ENCODE measurements at places on chromosomes 6 and 20.

- no peak for DNase-seq
These were observed 87.1 kb upstream of the TNFAIP3 start for GRCh38 chr6:137779982-137780381.

DNA sequence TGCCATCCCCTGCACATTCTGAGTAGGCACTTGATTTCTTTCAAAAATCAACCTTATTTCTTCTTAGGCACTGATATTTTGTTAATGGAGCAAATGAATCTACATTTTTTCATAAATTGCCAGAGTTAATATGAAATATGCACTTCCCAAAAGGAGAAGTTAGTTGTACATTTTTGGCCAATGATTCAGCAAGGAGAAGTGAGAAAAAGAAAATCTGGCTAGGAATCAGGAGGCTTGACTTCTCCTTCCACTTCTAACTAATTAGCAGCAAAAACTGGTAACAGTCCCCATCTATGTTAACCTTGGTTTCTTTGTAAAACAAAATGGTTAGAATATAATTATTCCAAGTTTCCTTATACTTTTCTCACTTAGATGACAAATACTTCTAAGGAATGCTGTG, 7.0 kb upstream of the DSE start:
- no peak for DNase-seq

- no peak for DNase-seq
These were observed 257.7 kb downstream of the BCKDHB start for GRCh38 chr6:80364149-80364548.

GRCh38 chr6:12951415-12951814, 234.8 kb downstream of the PHACTR1 start:
- DNase-seq, result no peak

DNA sequence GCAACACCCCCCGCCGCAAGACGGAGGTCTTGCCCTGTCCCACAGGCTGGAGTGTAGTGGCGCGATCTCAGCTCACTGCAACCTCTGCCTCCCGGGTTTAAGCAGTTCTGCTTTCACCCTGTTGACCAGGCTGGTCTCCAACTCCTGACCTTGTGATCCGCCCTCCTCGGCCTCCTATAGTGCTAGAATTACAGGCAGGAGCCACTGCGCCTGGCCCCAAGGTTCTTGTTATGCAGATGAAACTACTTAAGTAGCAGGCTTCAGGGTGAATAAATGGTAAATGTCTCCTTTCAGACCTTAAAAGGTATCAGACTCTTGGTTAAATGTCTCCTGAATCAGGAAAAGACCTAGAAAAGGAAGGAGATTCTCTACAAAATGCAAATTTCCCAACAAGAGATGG, 95.4 kb upstream of the TMEM181 start:
- no peak for DNase-seq

GRCh38 chr20:10674684-10675449, 1.1 kb upstream of the JAG1 start:
- no peak for DNase-seq

DNA sequence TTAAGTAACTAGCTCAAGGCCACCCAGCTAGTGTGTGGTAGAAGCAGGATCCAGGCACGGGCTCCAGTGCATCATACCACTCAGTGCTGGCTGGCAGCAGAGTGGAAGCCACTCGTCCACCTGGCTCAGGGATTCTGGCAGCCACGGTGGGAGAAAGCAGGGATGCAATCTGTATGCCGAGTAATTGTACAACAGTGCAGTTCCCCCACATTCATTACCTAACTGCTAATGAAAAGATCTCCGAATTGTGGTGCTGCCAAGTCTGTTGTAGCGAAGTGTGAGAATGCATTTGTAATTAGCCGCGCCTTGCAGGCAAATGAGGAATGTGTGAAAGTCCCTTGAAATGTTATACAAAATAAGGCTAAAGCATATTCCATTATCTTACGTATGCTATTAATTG, 29.0 kb downstream of the KCNG1 start:
- no peak for DNase-seq

GRCh38 chr6:157092736-157093135, 230.6 kb downstream of the TMEM242 start:
- DNase-seq, result no peak

- DNase-seq, result no peak
These were observed 17.9 kb downstream of the TAF4 start for GRCh38 chr20:62047666-62048345.

- no peak for DNase-seq
These were observed 14.4 kb upstream of the SLC17A2 start for GRCh38 chr6:25944688-25945574.

GRCh38 chr6:89509777-89510281, 76.9 kb downstream of the ANKRD6 start:
- DNase-seq, result no peak

- no peak for DNase-seq
These were observed 6.4 kb downstream of the TIAM2 start for GRCh38 chr6:155001482-155001881.

GRCh38 chr20:51342510-51343236, 199.8 kb downstream of the NFATC2 start:
- no peak for DNase-seq

DNA sequence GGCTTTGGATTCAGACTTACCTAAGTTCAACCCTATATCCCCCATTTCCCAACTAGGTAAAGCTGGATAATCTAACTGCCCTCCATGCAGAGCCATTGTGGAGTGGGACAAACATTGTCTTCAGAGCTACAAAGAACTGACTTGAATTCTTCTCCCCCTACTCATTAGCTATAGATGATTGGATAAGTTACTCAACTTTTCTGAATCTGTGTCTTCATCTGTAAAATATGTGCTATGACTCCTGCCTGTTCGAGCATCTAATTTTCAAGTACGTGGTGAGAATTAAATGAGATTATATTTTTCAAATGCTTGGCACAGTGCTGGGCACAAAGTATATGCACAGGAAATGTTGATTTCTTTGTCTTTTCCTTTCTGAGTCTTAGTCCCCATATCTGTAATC, 240.3 kb upstream of the TCF21 start:
- DNase-seq, result no peak

GRCh38 chr20:10565922-10566897, 107.6 kb downstream of the JAG1 start:
- no peak for DNase-seq

- peak; percentile 31 for DNase-seq
These were observed 45.7 kb downstream of the RAMACL start for GRCh38 chr6:166540631-166541331.

DNA sequence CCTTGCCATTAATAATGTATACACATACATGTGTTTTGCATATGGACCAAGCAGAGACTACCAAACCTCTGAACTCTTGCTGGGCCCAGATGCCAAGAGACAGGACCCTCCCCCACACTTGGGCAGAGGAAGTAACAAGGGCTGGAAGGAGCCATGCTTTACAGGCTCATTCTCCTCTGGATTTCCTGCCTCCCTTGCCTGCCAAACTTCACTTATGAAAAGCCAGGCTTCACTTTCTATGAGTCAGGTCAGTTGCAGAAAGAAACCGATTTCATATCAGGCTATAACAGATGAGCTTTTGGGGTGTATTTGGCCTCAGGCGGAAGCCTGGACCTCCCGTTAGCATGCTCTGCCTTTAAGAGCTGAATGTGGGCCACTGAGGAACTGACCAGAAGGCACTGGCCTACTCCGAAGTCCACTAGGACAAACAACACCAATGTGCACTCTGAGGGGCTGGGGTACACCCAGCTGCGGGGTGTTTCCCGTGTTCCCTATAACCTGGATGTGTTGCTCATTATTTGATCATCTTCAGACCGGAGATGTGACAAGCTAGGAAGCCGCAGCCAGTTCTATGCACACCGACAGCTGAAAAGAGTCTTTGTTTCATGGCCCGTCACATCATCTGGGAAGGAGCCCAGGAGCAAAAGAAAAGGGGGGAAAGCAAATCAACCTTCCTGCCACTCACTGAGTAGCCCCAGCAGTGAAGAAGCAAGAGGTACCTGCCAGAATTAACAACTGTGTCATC, 28.5 kb downstream of the HAO1 start:
- no peak for DNase-seq

GRCh38 chr20:53755733-53756531, 162.3 kb upstream of the ZNF217 start:
- no peak for DNase-seq

GRCh38 chr6:4661391-4661790, 114.8 kb upstream of the CDYL start:
- no peak for DNase-seq

- no peak for DNase-seq
These were observed 234.2 kb upstream of the CITED2 start for GRCh38 chr6:139608466-139609261.

DNA sequence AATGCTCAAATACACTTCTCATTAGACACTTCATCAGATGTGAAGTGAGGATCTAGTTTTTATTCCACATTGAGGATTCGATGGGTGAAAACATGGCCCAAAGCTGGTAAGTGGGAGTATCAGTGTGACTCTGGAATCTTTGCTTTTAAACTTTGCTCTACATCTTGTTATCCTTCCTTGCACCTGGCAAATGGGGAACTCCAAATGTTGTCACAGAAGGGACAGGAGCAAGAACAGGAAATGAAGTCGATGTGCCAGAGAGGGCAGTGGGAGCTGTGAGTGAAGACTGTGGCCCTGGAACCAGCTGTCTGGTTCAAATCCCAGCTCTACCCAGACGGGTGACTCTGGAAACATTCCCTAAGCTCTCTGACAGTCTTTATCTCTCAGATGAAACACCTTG, 86.7 kb upstream of the AGPAT4 start:
- no peak for DNase-seq

DNA sequence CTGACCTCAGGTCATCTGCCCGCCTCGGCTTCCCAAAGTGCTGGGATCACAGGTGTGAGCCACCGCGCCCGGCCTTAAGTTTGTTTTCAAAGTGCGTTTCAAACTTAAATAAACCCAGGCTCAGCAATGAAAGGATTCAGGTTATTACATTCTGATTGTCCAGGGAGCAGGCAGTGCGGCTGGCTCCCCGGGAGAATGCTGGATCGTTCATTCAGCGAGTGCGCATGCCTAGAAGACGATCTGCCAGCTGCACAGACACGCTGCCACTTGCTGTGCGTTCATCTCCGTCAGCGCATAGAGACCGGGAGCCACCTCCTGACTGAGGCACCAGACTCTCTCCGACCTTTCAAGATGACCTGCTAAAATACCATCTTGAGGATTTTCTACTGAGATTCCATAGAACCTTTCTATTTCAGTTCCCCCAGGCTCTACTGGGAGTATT, 163.9 kb upstream of the ZNF217 start:
- no peak for DNase-seq

GRCh38 chr6:89033461-89033860, 47.1 kb upstream of the PNRC1 start:
- no peak for DNase-seq

Data from stimulated activated CD8-positive, alpha-beta memory T cell treated with anti-CD3 and anti-CD28 coated beads, Interleukin-2, amount 100 ng/mL, for 1 hour (primary cell).